ENCODE measurements at places on chromosomes 13 and 19. TPM values are rescaled to one million over a fixed set of nuclear protein-coding genes. Genes with fewer than 3 reads are reported as not detected.

The HSD11B1L gene
- total RNA-seq, result 8.2 TPM

The FGF22 gene
- total RNA-seq, result 0.46 TPM

The RDH13 gene
- total RNA-seq, result 30.5 TPM

- no peaks in the 10 kb centered on the region for H3K4me1 ChIP-seq
- no peaks in the 10 kb centered on the region for H3K36me3 ChIP-seq
- H3K4me3 ChIP-seq, result no peak overlapping the region
- no peaks in the 10 kb centered on the region for H3K27me3 ChIP-seq
- H3K27ac ChIP-seq, result no peak overlapping the region
Measured at GRCh38 chr13:29800687-29801086, 49.7 kb downstream of the UBL3 start.

DNA sequence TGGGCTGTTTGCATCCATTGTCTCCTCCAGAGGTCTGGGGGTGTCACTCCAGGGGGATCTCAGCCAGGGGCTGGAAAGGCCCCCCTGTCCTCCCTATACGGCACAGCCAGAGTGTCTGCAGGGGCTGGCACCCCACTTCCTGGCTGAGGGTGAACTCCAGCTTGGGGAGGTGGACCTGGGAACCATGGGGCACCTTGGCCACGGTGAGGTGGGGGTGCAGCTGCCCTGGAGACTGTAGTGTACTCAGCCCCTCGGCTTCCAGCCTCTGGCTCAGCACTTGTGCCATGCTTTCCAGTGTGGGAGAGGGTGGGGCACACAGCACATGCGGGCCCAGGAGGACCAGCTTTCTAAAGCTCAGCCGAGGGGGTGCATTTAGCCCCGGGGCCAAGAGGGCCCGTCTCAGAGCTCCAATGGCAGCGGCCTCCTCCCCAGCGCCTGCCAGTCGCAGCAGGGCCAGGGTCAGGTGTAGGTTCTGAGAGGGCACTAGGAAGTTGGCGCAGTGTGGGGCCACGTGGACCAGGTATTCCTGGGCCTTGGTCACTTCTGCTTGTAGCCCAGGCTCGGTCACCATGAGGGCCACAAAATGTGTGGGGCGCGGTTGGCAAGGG, 1.4 kb downstream of the LENG9 start:
- H3K27ac ChIP-seq, result peak overlapping the region; percentile 94
- peaks cover 27% of the 10 kb centered on the region for H3K36me3 ChIP-seq
- H3K4me1 ChIP-seq, result peaks cover 13% of the 10 kb centered on the region
- H3K4me3 ChIP-seq, result peak overlapping the region; percentile 63
- H3K27me3 ChIP-seq, result no peaks in the 10 kb centered on the region

DNA sequence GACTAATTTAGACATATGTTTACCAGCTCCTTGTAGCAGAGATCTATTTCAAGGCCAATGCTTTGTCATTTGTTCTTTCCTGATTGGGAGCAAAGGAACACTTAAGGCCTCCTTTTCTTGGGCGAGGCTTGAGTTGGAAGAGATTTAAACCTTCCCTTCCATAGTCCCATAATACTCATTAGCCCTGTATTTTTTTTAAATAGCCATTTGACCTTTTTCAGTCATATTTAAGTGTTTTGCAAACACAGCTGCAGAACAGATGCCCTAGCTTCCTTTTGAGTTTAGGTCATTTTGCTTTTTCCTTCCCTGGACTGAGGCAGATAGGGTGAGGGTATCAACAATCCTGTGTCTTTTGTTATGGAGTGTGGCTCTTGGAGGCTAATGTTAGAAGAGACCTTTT, 198.3 kb downstream of the NBEA start:
- no peaks in the 10 kb centered on the region for H3K27me3 ChIP-seq
- no peaks in the 10 kb centered on the region for H3K36me3 ChIP-seq
- DNase-seq, result no peak
- no peaks in the 10 kb centered on the region for H3K4me1 ChIP-seq
- no peak overlapping the region for H3K4me3 ChIP-seq
- H3K27ac ChIP-seq, result no peak overlapping the region

- H3K27me3 ChIP-seq, result no peaks in the 10 kb centered on the region
- no peaks in the 10 kb centered on the region for H3K36me3 ChIP-seq
- no peaks in the 10 kb centered on the region for H3K4me1 ChIP-seq
- H3K27ac ChIP-seq, result no peak overlapping the region
Measured at GRCh38 chr13:52758114-52758513, 18.5 kb upstream of the CNMD start.

The NLRP5 gene
- total RNA-seq, result not detected

Measured in lung (tissue), 17 donors.